Activated CD4-positive, CD25-positive, alpha-beta regulatory T cell treated with anti-CD3 and anti-CD28 coated beads, Interleukin-2, amount 50 U/mL, for 16 hours (primary cell): ENCODE measurements at places on chromosomes 16 and 17.

DNA sequence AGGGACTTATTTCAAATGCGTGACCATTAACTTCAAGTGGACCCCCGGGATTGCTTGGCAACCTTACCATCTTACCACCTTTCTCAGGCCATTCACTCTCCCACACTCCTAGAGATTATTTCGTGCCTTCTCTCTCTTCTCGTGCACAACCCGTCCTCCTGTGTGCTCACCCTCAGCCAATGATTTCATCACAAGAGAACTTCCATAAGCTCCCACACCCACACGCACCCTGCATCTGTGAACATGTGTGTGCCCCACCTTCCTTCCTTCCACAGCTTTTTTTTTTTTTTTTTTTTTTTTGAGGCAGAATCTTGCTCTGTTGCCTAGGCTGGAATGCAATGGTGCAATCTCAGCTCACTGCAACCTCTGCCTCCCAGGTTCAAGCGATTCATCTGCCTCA is 27.4 kb upstream of the CDH3 start:
- no peak for DNase-seq

GRCh38 chr17:76567634-76568432 is 17.8 kb downstream of the ST6GALNAC2 start:
- DNase-seq: no peak

DNA sequence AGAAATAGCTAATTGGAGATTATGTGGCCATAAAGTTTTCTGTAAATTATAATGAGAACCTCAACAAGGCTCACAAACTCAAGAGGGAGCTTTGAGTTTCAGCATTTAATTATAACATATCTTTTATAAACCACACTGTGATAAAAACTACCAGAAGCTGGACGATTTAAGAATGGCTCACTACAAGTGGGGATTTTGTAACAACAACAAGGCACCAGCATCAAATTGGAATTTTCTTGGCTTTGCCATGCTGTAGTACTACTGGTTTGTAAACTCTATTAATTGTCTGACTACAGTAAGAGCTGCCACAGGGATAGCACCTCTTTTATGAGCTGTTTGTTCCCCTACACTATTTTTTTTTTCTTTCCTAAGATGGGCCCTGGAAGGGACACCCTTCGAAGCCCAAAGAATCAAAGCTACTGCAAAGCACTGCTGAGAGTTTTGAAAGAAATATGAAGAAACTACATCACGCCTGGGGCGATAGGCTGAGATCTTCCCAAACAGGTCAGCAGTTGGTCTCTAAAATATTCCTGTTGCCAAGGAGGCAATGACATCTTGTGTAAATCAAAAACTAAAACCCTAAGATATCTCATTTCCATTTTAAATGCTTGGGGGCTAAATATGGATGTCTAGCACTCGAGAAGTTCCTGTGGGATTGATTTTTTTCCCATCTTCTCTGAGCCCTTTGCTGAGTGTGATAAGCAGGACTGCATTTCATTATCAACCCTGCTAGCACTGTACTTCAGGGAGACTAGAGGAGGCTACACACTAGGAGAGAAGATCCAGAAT is 40.9 kb downstream of the SKAP1 start:
- DNase-seq: no peak

DNA sequence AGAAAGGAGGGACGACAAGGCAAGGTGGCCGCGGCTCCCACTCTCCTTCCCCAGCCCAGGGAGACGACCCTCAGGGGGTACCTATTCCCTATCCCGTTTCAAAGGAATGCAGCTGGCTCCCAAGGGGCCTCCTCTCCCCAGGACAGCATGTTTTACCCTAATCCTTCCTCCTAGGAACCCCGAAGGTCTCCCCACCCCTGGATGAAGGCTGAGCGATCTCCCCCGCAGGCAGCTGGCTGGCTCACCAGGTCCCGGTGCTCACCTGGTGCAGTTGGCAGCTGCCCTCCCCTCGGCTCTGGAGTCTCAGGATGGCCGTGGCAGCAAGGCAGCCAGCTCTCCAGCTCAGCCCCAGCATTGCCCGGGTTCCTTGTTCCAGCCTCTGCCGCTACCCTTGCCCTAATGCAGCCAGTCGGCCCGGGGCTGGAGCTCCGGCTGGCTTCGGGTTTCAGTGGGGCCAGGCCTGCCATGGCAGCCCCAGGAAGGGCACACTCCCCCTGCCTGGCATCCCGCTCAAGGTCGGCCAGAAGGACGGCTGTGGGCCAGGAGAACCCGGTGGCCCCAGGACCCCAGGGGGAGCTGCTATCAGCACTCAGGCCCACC is 4.6 kb downstream of the CLUH start:
- no peak for DNase-seq

DNA sequence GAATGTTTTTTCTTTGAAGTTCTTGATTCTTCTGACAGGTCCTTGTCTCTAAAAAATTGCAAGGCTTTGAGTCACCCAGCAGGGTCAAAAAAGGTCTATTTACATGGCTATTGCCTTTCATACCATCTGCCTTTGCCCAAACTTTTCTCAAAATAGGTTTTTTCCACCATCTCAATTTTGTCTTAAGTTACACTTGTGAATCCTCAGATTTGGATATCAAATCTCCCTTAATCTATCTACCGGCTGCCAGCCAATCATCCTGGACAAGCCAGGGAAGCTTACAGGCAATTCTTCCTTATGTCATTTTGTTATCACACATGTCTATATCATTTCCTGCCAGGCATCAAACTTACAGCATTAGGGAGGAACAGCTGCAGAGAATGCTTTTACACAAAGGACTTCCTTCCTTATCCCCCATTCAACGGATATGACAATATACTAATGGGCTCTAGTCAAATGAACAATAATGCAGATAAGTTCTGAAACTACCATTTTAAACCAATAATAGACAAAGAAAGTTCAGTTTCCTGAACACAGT is 104.1 kb upstream of the CORO6 start:
- DNase-seq: no peak

DNA sequence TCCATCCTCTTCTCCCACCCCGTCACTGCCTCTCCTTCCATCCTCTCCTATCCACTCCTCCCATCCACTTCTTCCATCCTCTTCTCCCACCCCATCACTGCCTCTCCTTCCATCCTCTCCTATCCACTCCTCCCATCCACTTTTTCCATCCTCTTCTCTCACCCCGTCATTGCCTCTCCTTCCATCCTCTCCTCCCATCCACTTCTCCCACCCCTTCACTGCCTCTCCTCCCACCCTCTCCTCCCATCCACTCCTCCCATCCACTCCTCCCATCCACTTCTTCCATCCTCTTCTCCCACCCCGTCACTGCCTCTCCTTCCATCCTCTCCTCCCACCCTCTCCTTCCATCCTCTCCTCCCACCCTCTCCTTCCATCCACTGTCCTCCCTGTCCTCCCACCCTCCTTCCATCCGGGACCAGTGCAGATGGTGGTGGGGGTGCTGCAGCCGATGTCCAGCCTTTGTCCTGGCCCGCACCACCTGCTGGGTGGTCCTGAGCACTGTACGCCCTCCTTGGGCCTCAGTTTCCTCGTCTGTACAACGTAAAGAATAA is 1.1 kb downstream of the WFIKKN1 start:
- DNase-seq: no peak

DNA sequence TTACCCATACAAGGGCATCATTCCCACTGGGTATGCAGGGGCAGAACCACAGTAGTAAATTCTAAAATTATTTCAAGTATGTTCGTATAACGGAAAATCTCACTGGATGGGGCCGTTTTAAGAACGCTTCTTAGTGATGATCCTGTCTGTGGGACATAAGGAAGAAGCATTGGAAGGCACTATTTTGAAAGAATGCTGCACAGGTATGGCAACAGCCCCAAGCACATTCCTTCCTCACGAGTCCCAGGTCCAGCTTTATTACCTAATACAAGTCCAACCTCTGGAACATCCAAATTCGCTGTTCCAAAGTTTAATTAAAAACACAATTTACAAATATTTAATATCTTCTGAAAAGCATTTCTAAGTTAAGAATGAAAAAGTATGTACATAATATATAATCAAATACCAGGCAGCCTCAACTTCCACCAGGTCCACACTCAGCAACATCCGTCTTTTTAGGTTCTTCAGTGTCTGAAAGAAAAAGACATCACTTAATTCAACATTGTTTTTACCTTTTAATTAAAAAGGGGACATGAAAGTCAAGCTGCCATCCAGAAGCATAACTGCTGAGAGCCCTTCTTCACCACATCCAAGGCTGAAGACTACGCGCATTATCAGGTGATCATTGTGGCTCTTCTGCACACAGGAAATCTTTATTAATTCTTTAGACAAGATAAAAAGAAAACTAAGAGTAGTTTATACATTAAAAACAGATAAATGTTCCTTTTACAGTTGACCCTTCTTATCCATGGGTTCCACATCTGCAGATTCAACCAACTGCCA is 49.8 kb downstream of the BRD7 start:
- no peak for DNase-seq

DNA sequence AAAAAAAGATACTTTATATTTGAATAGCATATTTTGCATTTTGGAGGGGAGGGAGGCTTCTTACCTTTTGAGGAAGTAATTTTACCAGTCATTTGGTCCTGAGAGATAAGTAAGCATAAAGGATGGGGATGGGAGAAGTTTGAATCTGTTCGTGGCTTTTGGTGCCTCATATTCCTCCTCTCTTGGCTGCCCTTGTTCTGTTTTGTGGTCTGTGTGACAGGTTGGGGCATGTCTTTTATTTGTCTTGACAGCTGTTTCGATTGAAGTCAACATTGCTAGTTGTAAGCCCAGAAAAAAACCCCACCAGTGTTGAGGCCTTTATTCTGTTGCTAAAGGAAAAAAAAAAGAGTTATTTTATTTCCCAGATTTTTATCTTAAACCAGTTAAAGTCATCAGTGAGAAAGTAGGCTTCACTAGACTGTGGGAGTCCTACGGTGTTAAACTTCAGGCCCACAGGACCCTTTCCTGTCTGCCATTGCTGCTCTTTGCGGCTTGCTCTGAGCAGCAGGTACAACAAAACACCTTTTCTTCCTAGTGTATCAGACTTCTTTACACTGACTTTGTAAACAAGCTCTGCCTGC is 11.4 kb downstream of the SLC7A6 start:
- no peak for DNase-seq

DNA sequence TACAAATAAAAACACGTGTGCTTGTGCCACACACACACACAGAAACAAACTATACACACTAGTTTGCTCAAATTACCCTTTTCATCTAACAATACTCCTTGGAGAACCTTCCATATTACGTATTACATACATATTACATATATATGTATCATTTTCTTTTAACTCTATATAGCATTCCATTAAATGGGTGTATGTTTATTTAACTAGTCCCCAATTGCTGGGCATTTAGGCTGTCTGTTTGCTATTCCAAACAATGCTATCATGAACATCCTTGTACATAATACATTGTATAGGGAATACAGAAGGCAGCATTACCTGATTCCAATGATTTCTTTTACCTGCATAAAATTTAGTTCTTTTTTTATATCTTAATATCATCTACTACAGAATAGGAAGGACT is 73.1 kb downstream of the SKAP1 start:
- no peak for DNase-seq
